H1 (cell line): ENCODE measurements at places on chromosomes 1 and 21.

DNA sequence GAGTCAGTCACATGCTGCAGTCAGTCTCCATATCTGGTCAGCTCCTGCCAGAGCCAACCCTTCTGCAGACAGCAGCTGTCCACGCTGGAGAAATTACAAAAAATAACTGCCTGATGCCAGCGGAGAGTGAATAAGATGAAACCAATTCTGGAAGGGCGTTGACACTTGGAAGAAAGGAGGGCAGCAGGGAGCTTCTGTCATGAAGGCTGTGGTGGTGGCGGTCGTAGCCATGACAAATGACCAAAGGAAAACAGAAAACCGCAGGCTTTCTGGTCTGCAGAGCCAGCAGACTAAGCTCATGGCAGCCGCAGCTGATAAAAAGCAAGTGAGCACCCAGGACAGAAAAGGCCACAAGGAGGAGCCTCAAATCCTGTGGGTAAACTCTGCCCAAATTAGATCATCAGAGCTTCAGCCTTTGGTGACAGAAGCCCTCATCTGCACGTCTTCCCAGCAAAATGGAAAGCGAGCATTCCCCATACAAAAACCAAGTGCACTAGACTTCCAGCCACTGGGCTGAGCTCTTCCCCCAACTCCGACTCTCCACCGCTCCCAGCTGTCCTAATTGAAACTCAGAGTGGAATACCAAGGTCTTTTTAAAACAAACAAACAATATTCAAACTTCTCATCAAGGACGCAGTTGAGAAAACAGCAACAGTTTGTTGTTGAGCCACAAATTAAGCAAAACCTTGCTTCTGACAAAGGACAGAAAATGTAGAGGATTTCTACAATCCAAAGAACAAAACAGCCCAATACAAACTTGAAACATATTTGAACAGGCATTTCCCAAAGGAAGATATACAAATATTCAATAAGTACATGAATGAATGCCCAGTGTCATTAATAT, 28.7 kb downstream of the RSPH1 start:
- no peak overlapping the region for H3K27ac ChIP-seq
- no peak overlapping the region for H3K4me3 ChIP-seq
- H3K36me3 ChIP-seq, result no peaks in the 10 kb centered on the region
- no peak for DNase-seq
- H3K27me3 ChIP-seq, result no peaks in the 10 kb centered on the region

DNA sequence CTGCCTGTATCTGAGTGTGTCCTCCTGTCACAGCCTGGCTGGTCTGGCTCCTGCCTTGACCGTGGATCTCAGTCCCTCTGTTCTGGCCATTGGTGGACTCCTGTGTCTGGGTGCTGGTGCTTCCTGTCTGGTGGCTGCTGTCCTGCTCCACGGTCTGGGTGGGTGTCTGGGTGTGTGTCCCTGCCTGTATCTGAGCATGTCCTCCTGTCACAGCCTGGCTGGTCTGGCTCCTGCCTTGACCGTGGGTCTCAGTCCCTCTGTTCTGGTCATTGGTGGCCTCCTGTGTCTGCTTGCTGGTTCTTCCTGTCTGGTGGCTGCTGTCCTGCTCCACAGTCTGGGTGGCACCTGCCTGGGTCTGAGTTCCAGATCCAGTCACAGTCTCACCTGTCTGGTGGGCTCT, 4.0 kb downstream of the CRNN start:
- no peaks in the 10 kb centered on the region for H3K27me3 ChIP-seq
- H3K4me1 ChIP-seq, result no peaks in the 10 kb centered on the region
- no peaks in the 10 kb centered on the region for H3K36me3 ChIP-seq
- H3K27ac ChIP-seq, result no peak overlapping the region
- no peak overlapping the region for H3K4me3 ChIP-seq

GRCh38 chr1:55211863-55212262, 3.3 kb downstream of the USP24 start:
- peaks cover 18% of the 10 kb centered on the region for H3K4me1 ChIP-seq
- DNase-seq, result no peak
- H3K27me3 ChIP-seq, result peaks cover 3% of the 10 kb centered on the region; the same call in 1 of the 2 replicates
- no peaks in the 10 kb centered on the region for H3K36me3 ChIP-seq
- no peak overlapping the region for H3K27ac ChIP-seq

DNA sequence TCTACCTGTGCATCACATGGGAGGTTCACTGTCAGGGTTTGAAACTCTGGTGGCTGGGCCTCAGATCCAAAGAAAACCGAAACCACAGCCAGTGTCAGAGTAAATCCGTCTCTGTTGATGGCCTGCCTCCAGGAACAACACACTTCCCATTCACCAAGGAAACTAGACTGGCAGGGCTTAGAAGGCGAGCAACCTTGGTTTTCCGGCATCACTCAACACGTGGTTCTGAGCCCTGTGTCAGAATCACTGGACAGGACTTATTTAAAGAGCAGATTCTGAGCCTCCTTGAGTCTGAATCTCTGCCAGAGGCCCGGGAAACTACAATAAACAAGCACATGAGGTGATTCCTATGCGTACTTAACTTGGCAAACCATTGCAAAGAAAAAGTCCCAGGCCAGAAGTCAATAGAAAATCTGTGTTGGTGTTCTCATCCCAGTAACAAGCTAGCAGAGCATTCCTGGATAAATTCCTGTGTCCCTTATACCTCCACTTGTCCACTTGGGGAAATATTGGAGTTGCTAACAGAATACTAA, 70.0 kb downstream of the KCTD3 start:
- H3K4me1 ChIP-seq, result peaks cover 4% of the 10 kb centered on the region; the same call in 1 of the 2 replicates
- H3K27me3 ChIP-seq, result no peaks in the 10 kb centered on the region
- no peak for DNase-seq
- H3K36me3 ChIP-seq, result no peaks in the 10 kb centered on the region
- H3K4me3 ChIP-seq, result no peak overlapping the region

DNA sequence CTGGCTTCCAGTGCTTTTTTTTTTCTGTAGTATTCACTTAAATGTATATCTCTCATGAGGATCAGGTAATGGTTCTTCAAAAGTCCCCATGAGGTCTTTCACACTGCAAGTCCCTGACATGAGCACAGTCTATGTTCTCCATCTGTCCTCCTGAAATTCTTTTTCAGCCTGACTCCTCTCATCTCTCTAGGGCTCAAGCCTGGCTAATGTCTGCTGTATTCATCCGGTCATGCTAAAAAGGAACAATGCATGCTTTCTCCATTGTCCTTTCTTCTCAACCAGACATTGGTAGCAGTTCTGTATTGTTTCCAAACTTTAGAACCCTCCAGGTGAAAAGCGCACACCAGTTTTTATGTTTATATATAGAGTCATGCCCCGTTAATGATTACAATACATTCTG, 368.3 kb upstream of the OLFM3 start:
- DNase-seq, result no peak
- H3K4me1 ChIP-seq, result no peaks in the 10 kb centered on the region
- no peaks in the 10 kb centered on the region for H3K27me3 ChIP-seq

- DNase-seq, result no peak
- H3K36me3 ChIP-seq, result no peaks in the 10 kb centered on the region
- H3K4me1 ChIP-seq, result peaks cover 9% of the 10 kb centered on the region; the same call in 1 of the 2 replicates
- no peak overlapping the region for H3K27ac ChIP-seq
These were observed 117.2 kb downstream of the DMRTB1 start for GRCh38 chr1:53576381-53576801.

DNA sequence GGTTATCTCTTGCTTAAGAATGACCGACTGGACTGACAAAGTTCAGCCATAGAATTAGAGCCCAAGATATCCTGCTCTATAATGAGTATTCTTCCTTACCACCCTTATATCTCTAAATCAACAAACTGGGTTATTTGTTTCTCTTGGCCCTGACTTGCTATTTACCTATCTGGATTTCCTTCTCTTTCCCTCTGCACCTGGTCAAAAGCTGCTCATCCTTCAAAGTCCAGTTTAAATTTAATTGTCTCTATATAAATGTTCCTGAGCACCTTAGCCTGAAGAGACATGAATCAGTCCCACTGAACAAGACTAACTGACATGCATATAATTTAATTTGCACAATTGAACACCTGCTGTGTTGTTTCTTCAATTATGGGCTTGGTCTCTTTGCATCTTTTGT, 127.1 kb upstream of the KCNJ15 start:
- no peak overlapping the region for H3K4me3 ChIP-seq
- no peaks in the 10 kb centered on the region for H3K36me3 ChIP-seq
- no peaks in the 10 kb centered on the region for H3K4me1 ChIP-seq
- H3K27me3 ChIP-seq, result no peaks in the 10 kb centered on the region

DNA sequence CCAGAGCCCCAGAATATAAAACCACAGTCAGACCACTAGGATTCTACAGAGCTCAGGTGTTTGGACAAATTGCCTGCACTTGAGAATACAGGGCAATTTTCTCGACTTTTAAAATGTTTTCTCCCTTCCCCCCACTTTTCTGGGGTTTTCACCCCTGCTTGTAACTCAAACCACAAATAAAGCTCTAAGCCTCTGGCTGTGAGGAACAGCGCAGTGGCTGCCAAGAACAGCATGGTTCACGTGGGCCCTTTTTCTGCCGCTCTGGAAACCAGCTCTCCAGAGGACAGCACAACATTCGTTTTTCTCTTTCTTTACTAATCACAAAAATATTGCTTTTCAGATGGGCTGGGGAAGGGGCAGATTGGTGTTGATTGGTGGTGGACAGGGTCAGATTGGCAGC, 102.2 kb upstream of the JUN start:
- H3K27me3 ChIP-seq, result no peaks in the 10 kb centered on the region
- H3K36me3 ChIP-seq, result no peaks in the 10 kb centered on the region
- H3K4me1 ChIP-seq, result no peaks in the 10 kb centered on the region
- no peak overlapping the region for H3K4me3 ChIP-seq
- no peak for DNase-seq

DNA sequence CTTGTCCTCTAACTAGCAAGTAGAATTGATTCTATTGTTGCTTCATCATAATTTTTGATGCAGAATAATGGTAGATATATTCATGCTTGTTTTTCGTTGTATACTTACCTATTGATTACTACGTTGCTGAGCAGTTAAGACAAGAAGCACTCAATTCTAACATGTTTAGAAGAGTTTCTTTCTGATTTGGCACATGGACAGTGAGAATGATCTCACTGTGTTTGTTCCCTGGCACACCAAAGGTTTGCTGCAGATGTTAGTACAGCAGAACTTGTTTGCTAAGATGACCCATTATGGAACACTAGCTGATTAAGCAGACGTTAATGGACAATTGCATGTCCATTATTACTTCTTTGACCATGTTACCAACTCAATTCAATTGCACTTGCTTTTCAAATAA, 184.7 kb upstream of the SGIP1 start:
- H3K27me3 ChIP-seq, result no peaks in the 10 kb centered on the region
- H3K4me3 ChIP-seq, result no peak overlapping the region
- DNase-seq, result no peak
- no peak overlapping the region for H3K27ac ChIP-seq
- peaks cover 23% of the 10 kb centered on the region for H3K4me1 ChIP-seq
- H3K36me3 ChIP-seq, result no peaks in the 10 kb centered on the region

GRCh38 chr1:176252191-176252590, 45.1 kb upstream of the COP1 start:
- DNase-seq, result no peak
- no peaks in the 10 kb centered on the region for H3K36me3 ChIP-seq
- no peaks in the 10 kb centered on the region for H3K27me3 ChIP-seq
- H3K27ac ChIP-seq, result no peak overlapping the region
- H3K4me3 ChIP-seq, result no peak overlapping the region
- H3K4me1 ChIP-seq, result no peaks in the 10 kb centered on the region

DNA sequence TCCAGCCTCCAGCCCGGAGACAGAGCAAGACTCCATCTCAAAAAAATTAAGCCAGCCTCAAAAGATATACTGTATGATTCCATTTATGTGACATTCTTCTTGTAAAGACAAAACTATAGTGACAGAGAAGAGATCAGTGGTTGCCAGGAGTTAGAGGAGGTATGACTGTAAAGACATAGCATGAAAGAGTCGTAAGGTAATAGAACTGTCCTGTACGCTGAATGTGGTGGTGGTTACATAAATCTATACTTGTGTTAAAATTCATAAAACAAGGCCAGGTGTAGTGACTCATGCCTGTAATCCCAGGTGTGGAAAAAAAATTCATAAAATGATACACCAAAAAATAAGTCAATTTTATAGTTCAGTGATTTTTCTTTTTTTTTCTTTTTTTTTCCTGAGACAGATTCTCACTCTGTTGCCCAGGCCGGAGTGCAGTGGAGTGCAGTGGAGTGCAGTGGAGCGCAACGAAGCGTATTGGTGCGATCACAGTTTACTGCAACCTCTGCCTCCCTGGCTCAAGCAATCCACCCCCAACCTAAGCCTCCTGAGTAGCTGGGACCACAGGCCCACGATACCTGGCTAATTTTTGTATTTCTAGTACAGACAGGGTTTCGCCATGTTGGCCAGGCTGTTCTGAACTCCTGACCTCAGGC, 84.9 kb upstream of the CXADR start:
- no peak overlapping the region for H3K27ac ChIP-seq
- no peak for DNase-seq
- no peaks in the 10 kb centered on the region for H3K27me3 ChIP-seq

DNA sequence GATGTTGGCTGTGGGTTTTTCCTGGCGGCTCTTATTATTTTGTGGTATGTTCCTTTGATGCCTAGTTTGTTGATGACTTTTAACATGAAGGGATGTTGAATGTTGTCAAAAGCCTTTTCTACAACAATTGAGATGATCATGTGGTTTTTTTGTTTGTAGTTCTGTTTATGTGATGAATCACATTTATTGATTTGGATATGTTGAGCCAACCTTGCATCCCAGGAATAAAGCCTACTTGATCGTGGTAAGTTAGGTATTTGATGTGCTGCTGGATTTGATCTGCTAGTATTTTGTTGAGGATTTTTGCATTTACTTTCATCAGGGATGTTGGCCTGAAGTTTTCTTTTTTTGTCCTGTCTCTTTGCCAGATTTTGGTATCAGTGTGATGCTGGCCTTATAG, 28.5 kb downstream of the CD55 start:
- peaks cover 18% of the 10 kb centered on the region for H3K36me3 ChIP-seq
- no peak for DNase-seq
- H3K4me3 ChIP-seq, result no peak overlapping the region
- H3K4me1 ChIP-seq, result no peaks in the 10 kb centered on the region
